Stimulated activated CD4-positive, alpha-beta T cell treated with anti-CD3 and anti-CD28 coated beads, Interleukin-15, amount 100 ng/mL, for 24 hours (primary cell): ENCODE measurements at places on chromosomes 4 and X.

DNA sequence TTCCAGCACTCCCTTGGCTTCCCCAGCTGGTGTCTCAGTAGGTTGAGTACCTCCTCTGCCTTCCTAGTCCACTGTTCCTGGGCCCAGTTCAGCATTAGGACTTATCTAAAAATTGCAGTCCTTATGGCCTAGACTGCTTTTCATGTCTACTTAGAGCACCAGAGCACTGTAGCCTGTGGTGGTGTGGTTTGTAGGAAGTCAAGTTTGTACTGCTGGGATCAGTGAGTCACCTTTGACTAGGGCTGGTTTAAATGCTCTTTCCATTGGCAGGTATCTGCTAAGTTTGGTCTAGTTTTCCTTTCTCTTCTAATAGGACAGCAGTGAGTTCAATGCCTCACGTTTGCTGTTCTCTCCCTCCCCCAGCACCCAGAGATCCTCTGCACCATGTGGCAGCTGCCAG, 233.6 kb upstream of the WDFY3 start:
- no peak for DNase-seq

- DNase-seq = no peak
Observed at GRCh38 chr4:78247536-78248285, 190.6 kb downstream of the FRAS1 start.

- DNase-seq = no peak
Observed at GRCh38 chr4:128322986-128323385, 35.4 kb upstream of the PGRMC2 start.

GRCh38 chrX:150163221-150163930, 199.7 kb upstream of the MAMLD1 start:
- DNase-seq = no peak

- DNase-seq = no peak
Observed at GRCh38 chr4:5636766-5637670, 71.3 kb downstream of the EVC2 start.

DNA sequence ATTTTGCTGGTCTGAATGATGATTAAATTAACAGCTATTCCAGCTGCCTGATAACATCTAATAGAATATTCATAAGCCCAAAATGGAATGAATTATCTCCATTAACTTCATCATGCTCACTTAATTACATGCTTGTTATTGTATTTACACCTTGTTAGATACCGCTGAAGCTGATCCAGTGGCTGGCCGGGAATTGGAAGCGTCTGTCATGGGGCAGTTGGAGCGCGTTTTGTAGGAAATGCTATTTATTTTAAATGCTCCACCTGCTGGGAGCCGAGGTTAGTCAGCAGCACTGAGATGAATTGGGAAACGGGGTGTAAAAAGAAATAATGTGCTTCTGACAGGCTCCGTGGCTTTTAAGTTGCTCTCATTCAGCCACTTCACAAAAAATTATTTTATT, 25.2 kb downstream of the ARX start:
- DNase-seq = no peak

DNA sequence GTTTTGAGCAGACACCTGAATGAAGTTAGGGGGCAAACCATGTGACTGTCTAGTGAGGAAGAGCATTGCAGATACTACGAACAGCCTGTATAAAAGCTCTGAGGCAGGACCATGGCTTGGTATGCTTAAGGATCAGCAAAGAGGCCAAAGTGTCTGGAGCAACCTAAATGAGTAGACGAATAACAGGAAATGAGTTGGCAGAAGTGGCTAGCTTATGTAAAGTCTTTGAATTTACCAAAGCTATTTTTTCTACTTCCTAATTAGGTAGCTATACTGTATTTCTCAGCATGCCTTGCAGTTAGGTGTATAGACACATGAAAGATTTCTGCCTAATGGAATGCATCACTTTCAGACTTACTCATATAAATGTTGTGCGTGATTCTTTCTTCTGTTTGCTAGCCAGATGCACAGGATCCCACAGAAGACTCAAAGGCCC, 9.3 kb upstream of the GPRIN3 start:
- no peak for DNase-seq

DNA sequence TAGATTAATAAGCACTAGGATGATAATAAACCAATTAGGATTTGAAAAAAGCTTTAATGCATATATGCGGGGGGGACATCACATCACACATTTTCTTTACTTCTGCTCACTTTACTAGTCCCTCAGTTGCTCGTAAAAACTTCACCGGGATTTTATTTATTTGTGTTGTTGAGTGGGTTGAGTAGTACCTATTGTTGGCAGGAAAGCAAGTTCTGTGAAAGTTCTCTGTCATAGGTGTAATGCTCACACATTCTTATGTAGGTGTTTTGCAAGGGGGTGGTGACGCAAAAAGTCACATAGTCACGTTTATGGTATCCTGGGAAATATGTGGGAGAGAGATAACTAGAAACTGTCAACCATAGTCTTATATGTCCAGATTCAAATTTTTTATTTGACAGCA, 65.3 kb downstream of the PDLIM5 start:
- DNase-seq = no peak
